ENCODE measurements at places on chromosomes 6 and 20.

GRCh38 chr20:53309515-53309914 lies 284.1 kb downstream of the ZNF217 start:
- DNase-seq = no peak

- DNase-seq = peak; percentile 47
Measured at GRCh38 chr6:6220718-6221117, 99.7 kb downstream of the F13A1 start.

DNA sequence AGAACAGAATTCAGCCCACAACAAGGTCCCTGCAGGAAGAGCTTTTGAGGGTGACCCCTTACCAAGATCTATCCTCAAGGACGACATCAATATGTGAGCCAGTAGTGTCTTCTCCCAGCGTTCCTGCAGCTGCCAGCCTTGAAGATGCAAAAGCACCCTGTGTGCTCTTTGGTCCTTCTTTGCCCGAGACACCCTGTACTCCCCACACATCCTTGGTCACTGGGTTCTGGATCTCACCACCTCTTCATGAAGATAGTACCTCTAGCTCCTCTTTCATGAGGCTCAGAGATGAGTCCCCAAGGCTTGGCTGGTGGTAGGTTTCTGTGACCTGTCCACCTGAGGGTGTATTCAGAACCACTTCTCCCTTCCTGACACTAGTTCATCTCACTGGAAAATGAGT lies 259.6 kb upstream of the FOXQ1 start:
- no peak for DNase-seq

DNA sequence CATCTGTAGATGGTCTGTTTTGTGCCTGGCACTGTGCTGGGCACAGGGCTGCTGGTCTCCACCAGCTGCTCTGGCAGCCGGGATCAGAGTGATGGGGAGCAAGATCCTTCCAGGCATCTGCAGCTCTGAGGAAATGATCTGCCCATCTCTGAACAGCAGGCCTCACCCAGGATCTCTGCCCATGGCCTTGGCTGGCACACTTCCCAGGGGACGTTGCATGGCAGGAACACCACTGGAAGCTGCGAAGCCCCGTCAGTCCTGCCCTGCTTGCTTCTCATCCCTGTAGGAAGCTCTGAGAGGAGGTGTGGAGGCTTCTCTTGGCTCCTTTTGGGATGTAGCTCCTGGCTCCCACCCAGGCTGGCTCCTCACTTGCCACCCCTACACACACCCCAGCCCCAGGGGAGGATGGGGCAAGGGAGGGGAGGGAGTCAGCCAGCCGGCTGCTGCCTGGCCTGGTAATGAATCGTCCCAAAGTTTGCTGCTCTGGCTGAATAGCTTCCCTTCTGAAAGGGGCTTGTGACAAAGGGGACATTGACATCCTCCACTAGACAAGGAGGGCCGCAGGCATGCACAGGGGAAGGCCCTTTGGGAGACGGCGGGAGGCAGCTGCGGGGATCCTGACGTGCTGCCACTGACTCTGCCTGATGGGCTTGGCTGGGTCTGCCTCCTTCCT lies 108.9 kb downstream of the VEGFA start:
- no peak for DNase-seq

DNA sequence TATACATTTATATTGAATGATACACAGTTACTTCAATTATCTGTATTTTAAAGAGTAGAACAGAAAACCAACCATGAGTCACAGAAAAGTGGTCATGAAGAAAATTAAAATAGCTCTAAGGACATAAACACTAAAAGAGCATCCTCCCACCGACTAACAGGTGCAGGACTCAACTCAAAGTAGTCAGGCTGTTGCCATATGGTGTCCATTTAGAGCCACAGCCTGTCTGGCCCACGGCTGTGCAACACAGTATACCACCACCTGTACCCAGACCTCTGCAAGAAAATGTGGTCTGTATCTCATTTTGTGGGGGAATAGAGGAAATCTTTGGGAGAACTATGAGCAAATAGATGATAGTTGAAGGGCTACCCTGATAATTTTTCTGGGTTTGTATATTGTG lies 449.8 kb upstream of the RNF217 start:
- DNase-seq = no peak

GRCh38 chr6:13124131-13124530 lies 204.2 kb downstream of the TBC1D7 start:
- DNase-seq = no peak

GRCh38 chr6:90610751-90611542 lies 24.1 kb upstream of the MAP3K7 start:
- DNase-seq = peak; percentile 56

DNA sequence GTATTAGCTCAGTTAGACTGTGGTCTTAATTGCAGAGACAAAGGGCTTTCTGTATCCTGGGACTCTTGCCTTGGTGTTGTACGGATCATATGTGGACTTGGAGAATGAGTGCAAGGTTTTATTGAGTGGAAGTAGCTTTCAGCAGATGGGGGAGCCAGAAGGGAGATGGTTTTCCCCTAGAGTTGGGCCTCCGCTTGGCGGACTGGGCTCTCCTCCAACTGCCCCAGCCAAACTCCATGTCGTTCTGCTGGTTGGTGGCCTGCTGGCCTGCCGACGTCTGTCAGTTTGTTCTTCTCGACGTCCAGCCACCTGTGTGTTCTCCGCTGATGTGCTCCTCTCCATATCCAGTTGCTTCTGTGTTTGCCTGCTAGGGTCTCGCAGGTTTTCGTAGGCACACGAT lies 189.5 kb upstream of the FLRT3 start:
- DNase-seq = no peak

DNA sequence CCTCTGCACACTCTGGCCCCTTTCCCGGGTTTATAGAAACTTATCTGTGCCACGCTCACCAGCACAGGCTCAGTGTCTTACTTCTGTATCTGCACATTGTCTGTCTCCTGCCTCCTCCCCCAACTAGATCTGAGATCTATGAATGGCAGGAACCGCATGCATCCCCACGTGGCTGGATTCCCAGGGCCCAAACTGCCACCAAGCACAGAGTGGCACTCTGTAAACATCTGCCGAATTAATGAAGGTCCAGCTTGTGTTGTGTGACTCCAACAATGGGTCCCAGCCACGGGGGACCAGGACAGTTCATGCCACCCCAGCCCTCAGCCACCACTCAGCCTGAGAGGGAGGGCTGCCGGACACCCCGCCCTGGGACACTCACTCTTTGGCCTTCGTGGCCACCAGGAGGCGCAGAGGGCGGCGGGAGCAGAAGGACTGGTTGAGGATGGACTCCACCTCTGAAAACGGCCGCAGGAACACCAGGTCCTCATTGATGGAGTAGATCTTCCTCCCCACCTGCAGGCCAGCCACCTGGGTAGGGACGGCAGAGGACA lies 171.1 kb downstream of the PREX1 start:
- no peak for DNase-seq

DNA sequence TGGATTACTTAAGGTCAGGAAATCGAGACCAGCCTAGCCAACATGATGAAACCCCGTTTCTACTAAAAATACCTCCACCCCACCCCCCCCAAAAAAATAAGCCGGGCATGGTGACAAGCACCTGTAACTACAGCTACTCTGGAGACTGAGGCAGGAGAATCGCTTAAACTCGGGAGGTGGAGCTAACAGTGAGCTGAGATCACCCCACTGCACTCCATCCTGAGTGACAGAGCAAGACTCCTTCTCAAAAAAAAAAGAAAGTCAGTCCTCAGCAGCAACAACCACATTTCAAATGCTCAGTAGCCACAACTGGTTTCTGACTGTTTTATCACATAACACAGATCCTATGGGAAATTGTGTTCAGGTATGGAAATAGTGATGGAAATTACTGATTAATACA lies 135.3 kb downstream of the HFE start:
- DNase-seq = peak; percentile 53

GRCh38 chr20:49602345-49603208 lies 34.6 kb upstream of the PTGIS start:
- no peak for DNase-seq

DNA sequence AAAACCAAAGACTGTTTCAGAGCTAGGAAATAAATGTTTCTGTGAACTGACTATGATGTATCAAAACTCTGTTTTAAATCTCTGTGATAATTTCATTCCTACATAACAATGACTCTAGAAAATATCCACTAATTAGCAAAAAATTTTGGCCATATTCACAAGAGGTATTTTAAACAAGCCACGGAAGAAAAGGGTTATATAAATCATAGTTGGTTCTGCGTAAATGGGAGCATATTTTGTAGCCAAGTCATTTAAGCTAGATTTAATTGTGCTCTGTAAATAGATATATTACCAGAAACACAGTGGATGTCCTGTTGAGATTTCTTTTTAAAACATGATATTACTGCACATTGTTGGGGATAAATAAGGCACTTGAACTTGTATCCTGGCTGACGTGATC lies 416.5 kb upstream of the PLCB4 start:
- DNase-seq = no peak

GRCh38 chr6:21496706-21497105 lies 96.8 kb upstream of the SOX4 start:
- no peak for DNase-seq

GRCh38 chr6:28988536-28989311 lies 16.4 kb downstream of the ZNF311 start:
- no peak for DNase-seq

GRCh38 chr20:22449188-22449973 lies 135.0 kb downstream of the FOXA2 start:
- no peak for DNase-seq

Measured in OCI-LY7 (cell line).